ENCODE measurements at places on chromosomes 2 and 18.
A peak's percentile ranks its signal among the peaks of the same experiment; 100 is the strongest.

DNA sequence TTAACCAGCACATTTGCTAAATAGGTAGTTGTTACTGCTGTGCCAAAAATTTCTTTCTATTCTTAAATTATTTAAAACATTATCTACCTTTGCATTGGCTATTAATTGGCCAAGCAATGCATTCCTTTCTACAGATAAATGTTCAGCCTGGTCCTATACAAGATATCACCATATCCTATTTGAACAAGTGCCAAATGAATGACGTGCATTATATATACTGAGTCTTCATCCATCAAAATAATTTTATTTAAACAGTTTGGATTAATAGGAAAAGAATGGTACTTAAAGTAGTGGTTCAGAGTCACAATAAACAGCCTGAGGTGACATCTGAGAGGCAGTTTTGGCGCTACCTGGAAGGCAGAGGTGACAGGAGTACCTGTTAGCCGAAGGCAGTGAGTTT is 230.1 kb upstream of the EPAS1 start:
- no peak for DNase-seq

- no peak for DNase-seq
These were observed 49.6 kb upstream of the STPG4 start for GRCh38 chr2:47204691-47205090.

DNA sequence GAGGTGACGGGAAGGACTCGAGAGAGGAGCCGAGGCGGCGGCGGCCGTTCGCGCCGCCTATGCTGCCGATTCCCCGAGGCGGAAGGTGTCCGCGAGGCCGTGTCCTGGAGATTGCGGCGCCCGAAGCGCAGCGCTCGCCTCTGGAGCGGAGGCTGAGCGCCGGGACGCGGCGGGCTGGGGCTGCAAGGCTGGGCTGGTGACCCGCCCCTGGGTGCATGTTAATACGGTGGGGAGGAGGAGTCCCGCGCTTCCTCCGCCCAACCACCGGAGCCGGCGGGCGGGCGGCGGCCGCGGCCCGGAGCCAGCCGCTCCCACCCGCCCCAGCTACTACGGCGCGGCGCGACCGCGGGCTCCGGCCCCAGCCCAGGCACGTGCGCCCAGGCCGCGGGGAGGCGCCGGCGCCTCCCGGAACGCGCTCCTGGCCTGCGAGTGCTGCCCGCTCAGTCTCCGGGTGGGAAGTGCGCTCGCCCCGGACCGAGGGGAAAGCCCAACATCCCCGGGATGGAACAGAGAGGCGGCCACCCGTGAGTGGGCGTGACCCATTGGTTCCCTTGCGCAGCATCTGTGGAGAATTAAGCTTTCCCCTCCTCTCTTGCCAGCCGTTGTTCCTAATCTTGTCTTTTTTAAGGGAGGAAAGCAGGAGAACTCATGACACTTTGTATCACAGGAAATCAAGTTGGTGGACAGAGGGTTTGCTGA is at the start of gene DLGAP1:
Gene DLGAP1, minus strand, starts transcription at position 195 of the 699 bp plus-strand sequence.
- no peak for DNase-seq

DNA sequence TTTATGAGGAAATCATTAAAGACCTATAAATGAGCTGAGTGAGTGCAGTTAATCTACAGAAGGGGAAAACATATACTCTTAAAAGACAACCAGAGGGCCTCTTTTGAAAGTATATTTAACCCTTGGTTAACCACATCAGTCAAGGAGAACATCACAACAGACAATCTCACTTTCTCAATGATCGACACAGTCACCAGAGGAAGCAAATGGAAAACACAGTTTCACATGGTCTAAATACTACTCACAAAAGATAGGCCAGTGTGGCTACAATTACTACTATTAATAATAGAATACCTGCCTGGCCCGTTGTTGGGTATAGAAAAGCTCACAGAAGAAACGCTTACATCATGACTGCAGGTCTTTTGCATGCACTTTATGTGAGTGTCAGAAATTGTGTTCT is 426.2 kb downstream of the NCKAP5 start:
- DNase-seq: no peak

DNA sequence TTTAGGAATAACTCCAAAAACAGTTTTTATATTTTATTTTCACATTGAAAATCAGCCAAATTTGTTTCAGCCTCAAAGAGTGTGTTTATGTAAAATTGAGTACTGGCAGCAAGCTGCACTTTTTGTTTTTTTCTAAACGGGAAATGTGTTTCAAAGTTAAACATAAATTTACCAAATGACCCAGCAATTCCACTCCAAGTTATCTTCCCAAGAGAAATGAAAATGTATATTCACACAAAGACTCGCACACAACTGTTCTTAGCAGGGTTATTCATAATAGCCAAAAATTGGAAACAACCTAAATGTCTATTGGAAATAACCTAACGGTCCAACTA is 9.3 kb downstream of the ALPK2 start:
- no peak for DNase-seq

DNA sequence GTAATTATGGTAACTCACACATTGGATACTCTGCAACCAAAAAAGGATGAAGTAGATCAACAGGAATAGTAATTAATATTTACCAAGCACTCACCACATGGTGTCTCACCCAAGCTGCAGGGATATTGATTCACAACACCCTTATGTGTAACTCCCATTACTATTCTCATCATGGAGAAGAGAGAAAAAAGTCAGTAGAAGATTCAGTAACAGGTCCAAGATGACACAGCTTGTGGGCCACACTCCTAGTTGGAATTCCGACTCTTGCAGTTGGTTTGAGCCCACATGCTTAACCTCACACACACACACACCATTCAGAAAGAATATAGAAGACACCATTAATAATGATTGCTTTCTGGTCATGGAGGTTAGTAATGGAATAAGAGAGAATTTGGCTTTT is 1.7 kb upstream of the MLPH start:
- no peak for DNase-seq

DNA sequence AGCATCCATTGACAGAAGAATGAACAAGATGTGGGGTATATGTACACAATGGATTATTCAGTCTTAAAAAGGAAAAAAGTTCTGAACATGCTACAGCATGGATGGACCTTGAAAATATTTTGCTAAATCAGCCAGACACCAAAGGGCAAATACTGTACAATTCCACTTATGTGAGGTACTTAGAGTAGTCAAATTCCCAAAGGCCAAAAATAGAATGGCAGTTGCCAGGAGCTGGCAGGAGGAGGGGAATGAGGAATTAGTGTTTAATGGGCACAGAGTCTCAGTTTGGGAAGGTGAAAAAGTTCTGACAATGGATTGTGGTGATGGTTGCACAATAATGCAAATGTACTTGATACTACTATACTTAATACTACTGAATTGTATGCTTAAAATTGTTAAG is 193.2 kb downstream of the MBD2 start:
- DNase-seq: no peak

GRCh38 chr2:239444626-239445577 is 44.1 kb upstream of the HDAC4 start:
- DNase-seq: peak; percentile 34

DNA sequence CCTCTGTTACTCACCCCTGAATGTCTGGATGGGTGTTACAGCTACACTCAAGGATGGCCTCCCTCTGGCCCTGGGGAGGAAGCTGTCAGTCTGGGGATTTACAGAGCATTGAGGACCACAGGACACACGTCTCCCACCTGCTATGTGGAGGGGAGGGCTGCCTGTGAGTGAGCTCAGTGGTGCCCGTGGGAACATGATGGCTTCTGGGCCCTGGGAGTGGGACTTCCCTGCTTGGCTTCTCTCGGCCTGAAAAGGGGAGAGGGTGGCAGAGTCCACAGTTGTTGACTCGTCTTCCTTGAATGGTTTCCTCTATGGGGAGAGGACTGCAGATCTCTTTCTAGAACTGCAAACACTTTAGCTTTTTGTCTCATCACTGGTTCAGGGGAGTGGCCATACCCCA is 79.1 kb downstream of the SH3BP4 start:
- DNase-seq: no peak

- no peak for DNase-seq
These were observed 52.8 kb downstream of the HYCC2 start for GRCh38 chr2:201018636-201019035.

- no peak for DNase-seq
These were observed 42.3 kb downstream of the R3HDM1 start for GRCh38 chr2:135573620-135574019.

DNA sequence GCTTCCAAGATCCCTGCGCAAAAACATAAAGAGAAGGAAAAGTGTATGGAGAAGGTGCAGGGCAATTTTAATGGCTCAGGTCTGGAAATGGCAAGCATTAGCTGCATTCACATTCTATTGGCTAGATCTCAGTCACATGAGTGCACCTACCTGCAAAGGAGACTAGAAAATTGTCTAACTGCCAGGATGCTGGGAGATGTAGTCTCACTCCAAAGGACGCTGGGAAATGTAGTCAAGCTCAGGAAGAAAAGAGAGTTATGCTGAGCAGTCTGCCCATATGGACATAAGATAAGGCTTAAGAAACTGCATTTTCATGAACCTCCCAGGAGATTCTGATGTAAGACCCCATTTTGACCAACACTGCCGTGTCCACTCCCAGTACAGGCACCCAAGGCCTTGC is 9.5 kb upstream of the KLHL29 start:
- no peak for DNase-seq

DNA sequence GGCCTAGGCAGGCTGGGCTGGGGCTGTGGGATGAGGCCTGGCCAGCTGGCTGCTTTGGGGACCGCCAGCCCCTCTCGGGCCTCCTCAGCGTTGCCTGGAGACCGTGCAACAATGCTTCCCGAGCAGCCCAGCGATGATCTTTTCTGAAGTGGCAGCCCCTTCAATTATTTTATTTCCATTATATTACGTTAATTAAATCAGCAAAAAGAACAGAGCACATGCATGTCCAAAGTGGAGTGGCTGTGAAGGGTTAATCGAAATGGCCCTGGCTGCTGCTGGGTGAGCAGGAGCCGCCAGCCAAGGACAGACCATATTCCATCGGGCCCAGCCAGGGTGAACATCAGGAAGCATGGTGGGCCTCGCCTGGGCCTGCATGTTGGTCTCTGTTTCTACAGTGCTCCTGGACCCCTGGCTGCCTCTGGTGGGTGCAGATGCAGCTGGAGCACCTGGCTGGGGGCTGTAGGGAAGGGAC is 245.5 kb downstream of the MYCN start:
- DNase-seq: no peak

- DNase-seq: no peak
These were observed 68.1 kb downstream of the MYOM1 start for GRCh38 chr18:3151399-3152264.

- DNase-seq: no peak
These were observed 40.6 kb upstream of the ZC3H15 start for GRCh38 chr2:186445506-186445905.

- no peak for DNase-seq
These were observed 5.6 kb upstream of the TNS1 start for GRCh38 chr2:218008060-218009040.

DNA sequence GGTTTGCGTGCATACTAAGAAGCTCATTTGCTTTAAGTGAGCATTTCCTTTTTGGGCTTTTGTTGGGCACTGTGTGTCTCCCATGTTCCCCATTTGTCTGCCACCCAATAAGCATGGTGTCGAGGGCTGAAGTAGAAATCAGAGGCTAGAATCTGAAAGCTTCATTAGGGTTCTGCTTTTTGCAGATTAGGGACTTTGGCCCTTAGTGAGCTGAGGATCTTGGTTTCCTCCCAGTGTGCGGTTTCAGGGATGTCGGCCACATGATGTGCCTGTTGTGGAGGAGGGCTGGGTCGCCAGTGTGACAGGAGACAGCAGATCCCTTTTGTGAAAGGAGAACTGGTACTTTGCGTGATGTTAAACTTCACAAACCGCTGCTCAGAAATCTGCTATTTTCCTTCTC is 41.1 kb downstream of the PLEKHB2 start:
- no peak for DNase-seq

DNA sequence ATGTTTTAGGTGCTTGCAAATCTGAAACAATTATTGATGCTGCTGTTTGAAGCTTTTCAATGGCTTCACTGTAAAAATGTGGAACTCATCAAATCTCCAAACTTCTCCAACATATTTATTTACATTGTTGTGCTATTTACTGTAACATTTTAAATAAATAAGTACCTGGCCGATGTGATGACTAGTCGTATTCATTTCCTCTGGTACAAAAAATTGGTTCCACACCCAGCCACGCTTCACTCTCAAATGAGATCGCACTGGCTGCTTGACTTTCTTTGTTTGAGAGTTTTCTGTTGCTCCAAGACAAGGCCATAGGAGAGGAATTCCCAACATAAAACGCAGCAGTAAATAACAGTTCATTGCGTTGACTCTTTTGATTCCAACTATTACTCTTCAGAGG is 32.0 kb downstream of the CDH19 start:
- DNase-seq: no peak

DNA sequence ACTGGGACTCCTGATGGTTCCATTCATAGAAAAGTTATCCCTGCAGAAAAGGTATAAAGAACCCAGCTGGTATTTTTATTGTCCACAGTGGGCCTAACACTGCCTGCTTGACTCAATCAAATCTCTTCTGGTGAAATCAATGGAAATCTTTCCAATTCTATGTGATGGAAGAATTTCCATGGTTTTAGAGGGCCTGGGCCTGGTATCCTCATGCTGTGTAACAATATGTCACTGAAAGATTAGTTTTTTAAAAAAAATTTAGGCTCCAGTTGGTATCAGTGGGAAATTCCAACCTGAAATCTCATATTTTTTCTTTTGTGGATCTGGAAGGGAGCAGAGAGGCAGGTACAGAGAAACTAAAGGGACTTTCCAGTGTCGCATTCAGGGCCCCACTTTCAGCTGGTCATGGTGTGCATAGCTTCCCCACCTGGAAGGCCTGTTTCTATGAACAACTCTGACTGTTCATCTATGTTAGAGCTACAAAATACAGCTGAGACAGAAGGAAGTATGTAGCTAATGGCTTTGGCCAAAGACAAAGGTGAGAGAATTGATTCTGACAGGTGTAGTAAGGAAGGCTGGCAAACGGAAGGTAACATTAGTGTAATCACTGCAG is 20.9 kb downstream of the NEB start:
- DNase-seq: no peak

DNA sequence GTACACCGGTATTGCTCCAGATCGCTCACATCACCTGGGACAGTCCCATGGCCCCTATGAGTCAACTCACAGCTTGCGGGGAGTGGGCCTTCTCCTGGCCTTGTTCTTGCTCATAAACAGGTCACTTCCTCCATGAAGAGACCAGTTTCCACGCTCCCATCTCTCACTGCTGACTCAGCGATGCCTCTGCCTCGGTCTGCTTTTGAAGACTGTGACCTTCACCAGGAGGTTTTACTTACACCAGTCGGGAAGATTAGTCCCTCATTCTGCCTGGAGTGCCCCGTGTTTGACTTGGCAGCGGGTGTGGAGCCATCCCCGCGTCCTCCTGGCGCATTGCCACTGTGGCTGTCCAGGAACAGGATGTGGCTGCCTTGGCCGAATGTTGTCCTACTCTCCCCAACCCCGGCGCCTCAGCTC is 159.8 kb downstream of the RHBDD1 start:
- DNase-seq: no peak

- DNase-seq: no peak
These were observed 109.0 kb downstream of the ICA1L start for GRCh38 chr2:202762556-202762955.

- DNase-seq: no peak
These were observed 42.1 kb upstream of the NEMP2 start for GRCh38 chr2:190576573-190576972.

GRCh38 chr2:191610756-191611155 is 67.2 kb upstream of the NABP1 start:
- DNase-seq: no peak

- no peak for DNase-seq
These were observed 32.2 kb downstream of the GPR75 start for GRCh38 chr2:53827398-53828175.
